ENCODE measurements at places on chromosomes 7 and 10. TPM values are rescaled to one million over a fixed set of nuclear protein-coding genes. Genes with fewer than 3 reads are reported as not detected.
A peak's percentile ranks its signal among the peaks of the same experiment; 100 is the strongest.

Gene LRRD1
- total RNA-seq = not detected

Gene STRIP2
- 12.2 TPM for total RNA-seq

Gene PDIA4
- total RNA-seq = 72.6 TPM

Gene SYCE1
- total RNA-seq = not detected

Gene SKIDA1
- 0.11 TPM for total RNA-seq

Gene WAC
- 102 TPM for total RNA-seq

Gene GJD4
- total RNA-seq = not detected

Gene MBL2
- total RNA-seq = not detected

Gene TMEM213
- not detected for total RNA-seq

Gene VWDE
- total RNA-seq = 1.7 TPM

- no peak overlapping the region for H3K4me3 ChIP-seq
- H3K27me3 ChIP-seq = no peaks in the 10 kb centered on the region
- no peak for DNase-seq
- no peaks in the 10 kb centered on the region for H3K4me1 ChIP-seq
Observed at GRCh38 chr7:31633467-31633866, 53.5 kb upstream of the PPP1R17 start.

GRCh38 chr10:104735036-104735756 lies 94.1 kb downstream of the SORCS3 start:
- H3K4me1 ChIP-seq = no peaks in the 10 kb centered on the region
- H3K36me3 ChIP-seq = no peaks in the 10 kb centered on the region
- H3K27ac ChIP-seq = no peak overlapping the region
- H3K27me3 ChIP-seq = peaks cover 10% of the 10 kb centered on the region
- DNase-seq = no peak
- H3K4me3 ChIP-seq = no peak overlapping the region

GRCh38 chr7:22722536-22723180 lies 4.3 kb upstream of the IL6 start:
- H3K27ac ChIP-seq = no peak overlapping the region
- no peaks in the 10 kb centered on the region for H3K36me3 ChIP-seq
- H3K4me1 ChIP-seq = peaks cover 18% of the 10 kb centered on the region
- H3K4me3 ChIP-seq = no peak overlapping the region
- H3K27me3 ChIP-seq = peaks cover 29% of the 10 kb centered on the region
- no peak for DNase-seq

- H3K27me3 ChIP-seq = no peaks in the 10 kb centered on the region
- peaks cover 21% of the 10 kb centered on the region for H3K36me3 ChIP-seq
- peak overlapping the region; percentile 90 for H3K27ac ChIP-seq
- H3K4me3 ChIP-seq = peak overlapping the region; percentile 34
Observed at GRCh38 chr10:26485150-26485941, 47.2 kb downstream of the APBB1IP start.

- peak; percentile 10 for DNase-seq
- H3K4me1 ChIP-seq = peaks cover 6% of the 10 kb centered on the region
- peaks cover 57% of the 10 kb centered on the region for H3K27me3 ChIP-seq
- no peaks in the 10 kb centered on the region for H3K36me3 ChIP-seq
Observed at GRCh38 chr10:11009471-11010308, 8.0 kb upstream of the CELF2 start.

DNA sequence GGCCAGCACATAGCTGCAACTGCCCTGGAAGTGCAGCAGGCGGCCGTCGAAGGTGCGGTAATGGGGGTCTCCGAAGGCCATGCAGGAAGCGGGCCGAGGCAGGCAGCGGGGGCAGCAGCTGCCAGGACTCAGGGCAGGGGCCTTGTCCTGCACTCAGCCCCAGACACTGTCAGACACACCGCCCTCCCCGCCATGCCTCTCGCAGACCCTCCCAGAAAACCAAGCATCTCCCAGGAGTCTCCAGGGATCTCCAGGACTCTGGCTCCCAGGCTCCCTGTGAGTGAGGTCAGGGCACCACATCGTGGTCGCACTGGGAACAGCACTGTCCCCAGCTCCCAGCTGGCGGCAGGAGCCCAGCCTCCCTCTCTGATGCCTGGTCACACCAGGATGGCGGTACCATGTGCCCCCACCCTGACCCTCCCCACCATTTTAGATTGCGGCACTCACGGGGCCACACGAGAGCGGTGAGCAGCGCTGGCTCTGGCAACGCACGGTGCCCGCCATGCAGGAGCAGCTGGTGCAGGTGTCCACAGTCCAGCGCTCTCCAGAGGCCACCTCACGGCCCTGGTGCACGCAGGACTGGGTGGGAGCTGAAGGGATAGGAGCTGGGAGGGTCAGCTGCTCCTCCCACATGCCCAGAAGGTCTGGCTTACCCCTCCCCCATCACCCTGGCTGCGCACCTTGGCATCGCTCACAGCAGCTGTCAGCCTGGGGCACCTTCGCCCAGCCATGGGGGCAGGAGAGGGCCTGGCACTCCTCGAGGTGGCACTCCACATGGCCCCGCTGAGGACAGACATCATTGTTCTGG lies 17.5 kb downstream of the ATP6V1F start:
- no peak overlapping the region for H3K4me3 ChIP-seq
- H3K4me1 ChIP-seq = peaks cover 2% of the 10 kb centered on the region
- peak; percentile 39 for DNase-seq
- no peak overlapping the region for H3K27ac ChIP-seq
- peaks cover under 1% of the 10 kb centered on the region for H3K27me3 ChIP-seq

- H3K4me1 ChIP-seq = no peaks in the 10 kb centered on the region
- H3K27me3 ChIP-seq = peaks cover 2% of the 10 kb centered on the region
- no peaks in the 10 kb centered on the region for H3K36me3 ChIP-seq
- H3K27ac ChIP-seq = no peak overlapping the region
- H3K4me3 ChIP-seq = no peak overlapping the region
Observed at GRCh38 chr7:69670701-69671100, 72.4 kb downstream of the AUTS2 start.

GRCh38 chr10:109317746-109318366 lies 605.5 kb downstream of the XPNPEP1 start:
- no peaks in the 10 kb centered on the region for H3K36me3 ChIP-seq
- H3K4me3 ChIP-seq = no peak overlapping the region
- H3K27me3 ChIP-seq = no peaks in the 10 kb centered on the region
- no peak overlapping the region for H3K27ac ChIP-seq

DNA sequence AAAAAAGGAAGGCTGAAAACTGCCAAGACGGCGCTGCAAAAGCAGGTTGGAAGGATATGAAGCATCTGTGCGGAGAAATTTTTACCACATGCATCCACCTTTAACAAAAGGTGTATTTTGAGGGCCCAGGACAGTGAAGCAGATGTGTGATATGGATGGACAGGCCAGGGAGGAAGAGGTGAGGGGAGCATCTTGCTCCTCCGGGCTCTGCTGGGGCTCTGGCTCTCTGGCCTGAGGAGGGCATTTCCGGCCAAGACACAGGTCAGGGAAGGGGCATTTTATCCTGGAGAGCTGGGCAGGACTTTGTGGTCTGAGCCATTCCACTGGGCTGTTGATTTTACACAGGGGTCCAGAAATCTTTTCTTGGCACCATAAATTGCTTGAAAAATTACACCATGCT lies 175.1 kb downstream of the ZMYND11 start:
- H3K4me3 ChIP-seq = no peak overlapping the region
- H3K27me3 ChIP-seq = no peaks in the 10 kb centered on the region
- no peaks in the 10 kb centered on the region for H3K36me3 ChIP-seq
- H3K27ac ChIP-seq = no peak overlapping the region

- peaks cover 16% of the 10 kb centered on the region for H3K4me1 ChIP-seq
- peaks cover 4% of the 10 kb centered on the region for H3K36me3 ChIP-seq
- H3K4me3 ChIP-seq = no peak overlapping the region
- DNase-seq = peak; percentile 62
Observed at GRCh38 chr10:381805-382204, 246.6 kb downstream of the ZMYND11 start.

GRCh38 chr7:13037216-13037615 lies 349.8 kb downstream of the ARL4A start:
- no peak for DNase-seq
- no peaks in the 10 kb centered on the region for H3K27me3 ChIP-seq
- no peaks in the 10 kb centered on the region for H3K36me3 ChIP-seq
- no peaks in the 10 kb centered on the region for H3K4me1 ChIP-seq

DNA sequence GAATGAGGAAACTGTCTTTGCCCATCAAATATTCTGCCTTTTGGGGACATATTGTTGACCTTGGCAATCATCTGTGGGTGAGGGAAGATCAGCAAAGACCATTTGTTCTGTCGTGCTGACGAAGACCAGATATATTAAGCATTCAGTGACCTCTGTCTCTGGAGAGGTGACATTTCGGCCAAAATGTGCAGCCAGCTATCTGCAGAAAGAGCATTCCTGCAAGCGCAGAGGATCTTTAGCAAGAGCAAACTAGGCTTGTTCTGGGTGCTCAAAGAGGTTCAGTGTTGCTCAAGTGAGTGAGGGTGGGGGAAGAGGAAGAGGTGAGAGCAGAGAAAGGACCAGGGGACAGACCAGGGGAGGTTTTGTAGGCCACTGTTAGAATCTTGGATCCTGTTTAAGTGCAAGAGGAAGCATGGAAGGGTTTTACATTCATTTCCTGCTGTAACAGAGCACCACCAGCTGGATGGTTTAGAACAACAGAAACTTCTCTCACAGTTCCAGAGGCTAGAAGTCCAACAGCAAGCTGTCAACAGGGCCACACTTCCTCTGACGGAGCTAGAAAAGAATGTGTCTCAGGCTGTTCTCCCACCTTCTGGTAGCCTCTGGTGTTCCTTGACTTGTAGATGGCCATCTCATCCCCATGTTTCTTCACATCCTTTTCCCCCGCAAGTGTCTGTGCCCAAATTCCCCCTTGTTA lies 11.2 kb downstream of the C10orf120 start:
- H3K27me3 ChIP-seq = peaks cover 19% of the 10 kb centered on the region
- no peaks in the 10 kb centered on the region for H3K4me1 ChIP-seq
- no peak overlapping the region for H3K27ac ChIP-seq
- DNase-seq = no peak
- no peaks in the 10 kb centered on the region for H3K36me3 ChIP-seq

GRCh38 chr7:100351657-100352058 lies 6.3 kb upstream of the PILRB start:
- H3K4me1 ChIP-seq = peaks cover 43% of the 10 kb centered on the region
- peak overlapping the region; percentile 84 for H3K27ac ChIP-seq
- H3K27me3 ChIP-seq = no peaks in the 10 kb centered on the region
- peak overlapping the region; percentile 15 for H3K4me3 ChIP-seq
- peaks cover 62% of the 10 kb centered on the region for H3K36me3 ChIP-seq

DNA sequence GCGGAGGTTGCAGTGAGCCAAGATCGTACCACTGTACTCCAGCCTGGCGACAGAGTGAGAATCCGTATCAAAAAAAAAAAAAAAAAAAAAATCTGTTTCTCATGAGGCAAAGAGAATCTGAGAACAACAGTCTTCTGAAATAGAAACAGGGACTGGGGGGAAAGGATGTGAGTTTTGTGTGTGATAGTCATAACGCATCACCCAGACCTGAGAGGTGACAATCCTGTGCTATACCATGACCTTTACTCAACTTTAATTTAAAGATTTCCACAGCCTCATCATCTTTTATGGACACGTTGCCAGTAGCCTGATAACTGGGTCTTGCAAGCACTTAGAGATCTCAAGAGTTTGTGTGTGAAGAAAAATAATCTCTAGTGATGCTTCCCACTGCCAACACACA lies 2.3 kb downstream of the ATXN7L1 start:
- H3K4me3 ChIP-seq = no peak overlapping the region
- DNase-seq = peak; percentile 47
- no peak overlapping the region for H3K27ac ChIP-seq

GRCh38 chr10:131860806-131861440 lies 39.9 kb upstream of the PPP2R2D start:
- peaks cover 6% of the 10 kb centered on the region for H3K27me3 ChIP-seq
- no peaks in the 10 kb centered on the region for H3K36me3 ChIP-seq
- no peak for DNase-seq

- H3K4me1 ChIP-seq = peaks cover 22% of the 10 kb centered on the region
- H3K27me3 ChIP-seq = no peaks in the 10 kb centered on the region
- H3K36me3 ChIP-seq = no peaks in the 10 kb centered on the region
Observed at GRCh38 chr7:7771452-7771851, 53.0 kb upstream of the RPA3 start.

DNA sequence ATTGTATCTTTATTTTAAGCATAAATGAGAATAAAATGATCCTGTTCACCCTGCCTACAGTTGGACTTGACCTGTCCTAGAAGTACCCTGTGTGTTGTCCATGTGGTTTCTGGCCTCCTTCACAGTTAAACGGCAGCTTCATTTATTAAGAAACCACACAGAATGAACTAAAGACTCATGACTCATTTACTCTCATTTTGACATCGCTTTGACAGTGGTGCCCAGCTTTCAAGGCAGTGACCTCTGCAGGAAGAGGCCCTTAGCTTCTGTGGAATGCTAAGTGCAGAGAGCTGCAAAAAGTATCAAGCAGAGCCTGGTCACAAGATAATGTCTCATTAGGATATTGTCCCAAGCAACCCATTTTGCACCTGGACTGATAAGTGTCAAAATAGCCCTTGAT lies 93.4 kb downstream of the AVL9 start:
- H3K4me3 ChIP-seq = peak overlapping the region; percentile 6
- DNase-seq = peak; percentile 55
- no peaks in the 10 kb centered on the region for H3K27me3 ChIP-seq
- H3K36me3 ChIP-seq = peaks cover 26% of the 10 kb centered on the region
- peak overlapping the region; percentile 88 for H3K27ac ChIP-seq

- no peak for DNase-seq
- H3K4me3 ChIP-seq = no peak overlapping the region
- H3K4me1 ChIP-seq = peaks cover 12% of the 10 kb centered on the region
- no peak overlapping the region for H3K27ac ChIP-seq
- no peaks in the 10 kb centered on the region for H3K27me3 ChIP-seq
Observed at GRCh38 chr7:74722153-74722552, 51.7 kb upstream of the NCF1 start.

GRCh38 chr10:70162151-70162891 lies 8.0 kb downstream of the SAR1A start:
- H3K36me3 ChIP-seq = peaks cover 62% of the 10 kb centered on the region
- DNase-seq = no peak
- H3K4me1 ChIP-seq = peaks cover 73% of the 10 kb centered on the region
- peak overlapping the region; percentile 96 for H3K27ac ChIP-seq
